ENCODE measurements at places on chromosomes 2 and 18.

- no peak for DNase-seq
Measured at GRCh38 chr18:5969989-5970403, 74.7 kb upstream of the TMEM200C start.

DNA sequence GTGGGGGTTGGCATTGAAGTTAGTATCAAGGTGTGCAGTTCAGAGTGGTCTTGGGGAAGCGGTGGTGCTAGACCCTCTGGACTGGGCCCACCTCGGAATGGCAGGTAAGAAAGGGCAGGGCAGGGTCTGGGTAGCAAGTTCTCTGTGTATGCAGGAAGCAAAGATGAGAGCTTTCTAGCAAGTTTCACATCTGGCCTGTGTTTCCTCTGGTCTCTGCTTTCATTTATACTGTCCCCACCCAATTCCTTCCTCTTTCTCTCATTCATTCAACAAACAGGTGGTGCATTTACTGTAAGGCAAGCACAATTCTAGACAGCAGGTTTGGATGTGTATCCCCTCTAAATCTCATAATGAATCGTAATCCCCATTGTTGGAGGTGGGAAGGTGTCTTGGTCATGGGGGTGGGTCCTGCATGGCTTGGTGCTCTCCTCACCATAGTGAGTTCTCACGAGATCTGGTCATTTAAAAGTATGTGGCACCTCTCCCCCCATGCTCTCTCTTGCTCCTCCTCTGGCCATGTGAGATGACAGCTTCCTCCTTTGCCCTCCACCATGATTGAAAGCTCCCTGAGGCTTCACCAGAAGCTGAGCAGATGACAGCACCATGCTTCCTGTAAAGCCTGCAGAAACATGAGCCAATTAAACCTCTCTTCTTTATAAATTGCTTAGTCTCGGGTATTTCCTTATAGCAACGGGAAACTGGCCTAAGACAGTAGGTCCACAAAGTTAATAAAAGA lies 51.8 kb downstream of the PKDCC start:
- DNase-seq: no peak

- no peak for DNase-seq
Measured at GRCh38 chr18:12359515-12359927, 17.5 kb downstream of the AFG3L2 start.

GRCh38 chr2:213959589-213959988 lies 451.3 kb upstream of the VWC2L start:
- no peak for DNase-seq

DNA sequence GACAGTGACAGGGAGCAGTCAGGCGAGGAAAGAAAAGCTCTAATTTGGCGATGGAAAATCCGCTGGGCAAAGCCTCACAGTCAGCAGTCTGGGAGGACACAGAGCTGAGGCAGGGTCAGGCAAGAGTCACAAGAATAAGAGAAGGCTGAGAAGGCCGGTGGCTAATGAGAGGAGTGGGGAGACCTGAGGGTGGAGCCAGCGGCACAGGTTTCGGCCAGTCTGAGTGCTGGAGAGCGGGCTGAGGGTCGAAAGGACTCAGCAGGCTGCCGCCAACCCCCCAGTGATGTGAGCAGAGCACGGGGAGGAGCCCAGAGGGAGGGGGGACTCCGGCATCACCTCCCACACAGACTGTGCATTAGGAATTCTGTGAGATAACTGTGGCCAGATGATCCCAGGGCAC lies 500.6 kb upstream of the MYT1L start:
- DNase-seq: no peak

GRCh38 chr2:50284188-50284587 lies 747.7 kb downstream of the NRXN1 start:
- no peak for DNase-seq

Data from activated CD4-positive, alpha-beta T cell treated with anti-CD3 and anti-CD28 coated beads, Interleukin-2, Interleukin-4, amounts not matched to agents 100 ng/mL and 50 ng/mL, durations not matched to agents 16 hours and 8 hours (primary cell).